CD4-positive, alpha-beta memory T cell (primary cell): ENCODE measurements at places on chromosomes 2 and 18.

DNA sequence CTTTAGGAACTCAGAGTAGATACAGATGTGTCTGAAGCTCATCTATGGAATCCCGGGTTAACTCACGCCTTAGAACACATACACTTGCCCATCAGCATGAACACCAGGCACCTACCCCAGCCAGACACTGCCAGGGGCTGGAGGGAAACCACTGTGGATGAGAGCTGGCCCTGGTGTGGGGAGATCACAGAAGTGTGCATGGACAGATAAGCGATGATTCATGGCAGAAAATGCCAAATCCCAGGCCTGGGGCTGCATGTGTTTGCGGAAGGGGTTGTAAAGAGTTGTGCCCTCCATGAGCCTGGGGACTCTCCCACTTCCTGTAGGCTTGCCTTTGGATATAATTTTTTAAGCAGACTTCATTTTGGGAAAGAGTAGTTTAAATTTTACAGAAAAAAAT, 193.4 kb downstream of the FHOD3 start:
- DNase-seq: no peak

DNA sequence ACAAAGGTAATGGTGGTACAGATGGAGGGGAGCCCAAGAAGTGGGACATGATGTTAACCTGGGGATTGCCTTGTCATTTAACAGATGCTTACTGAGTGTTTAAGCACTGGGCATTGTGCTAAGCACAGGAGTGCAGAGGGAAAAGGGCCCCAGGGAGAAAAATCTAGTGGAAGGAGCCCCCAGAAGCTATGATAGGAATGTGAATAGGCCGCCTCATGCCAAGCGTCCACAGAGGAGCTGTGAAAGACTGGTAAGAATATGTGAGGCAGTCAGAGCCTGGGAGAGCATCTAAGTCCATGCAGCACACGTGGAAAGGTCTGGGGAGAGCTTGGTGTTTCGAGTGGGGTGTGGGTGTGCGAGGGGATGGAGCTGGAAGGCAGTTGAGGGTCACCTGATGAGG, 5.5 kb downstream of the ZNF532 start:
- DNase-seq: no peak

DNA sequence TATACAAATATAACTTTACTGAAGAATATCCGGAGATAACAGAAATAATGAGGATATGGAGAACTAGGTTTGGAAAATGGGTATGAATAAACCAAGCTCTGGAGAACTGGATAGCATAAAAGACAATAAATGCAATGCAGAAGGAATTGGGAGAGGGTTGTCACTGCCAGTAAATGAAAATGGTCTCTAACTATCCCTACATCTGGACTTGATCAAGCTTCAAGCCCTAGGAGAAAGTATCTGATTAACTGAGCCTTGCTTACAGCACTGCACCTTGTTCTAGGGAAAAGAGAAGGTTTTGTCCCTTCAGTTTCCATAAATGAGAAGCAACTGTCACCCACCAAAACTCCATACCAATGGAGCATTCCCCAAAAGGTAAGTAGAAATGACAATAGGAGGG, 514.6 kb upstream of the ZEB2 start:
- DNase-seq: no peak

DNA sequence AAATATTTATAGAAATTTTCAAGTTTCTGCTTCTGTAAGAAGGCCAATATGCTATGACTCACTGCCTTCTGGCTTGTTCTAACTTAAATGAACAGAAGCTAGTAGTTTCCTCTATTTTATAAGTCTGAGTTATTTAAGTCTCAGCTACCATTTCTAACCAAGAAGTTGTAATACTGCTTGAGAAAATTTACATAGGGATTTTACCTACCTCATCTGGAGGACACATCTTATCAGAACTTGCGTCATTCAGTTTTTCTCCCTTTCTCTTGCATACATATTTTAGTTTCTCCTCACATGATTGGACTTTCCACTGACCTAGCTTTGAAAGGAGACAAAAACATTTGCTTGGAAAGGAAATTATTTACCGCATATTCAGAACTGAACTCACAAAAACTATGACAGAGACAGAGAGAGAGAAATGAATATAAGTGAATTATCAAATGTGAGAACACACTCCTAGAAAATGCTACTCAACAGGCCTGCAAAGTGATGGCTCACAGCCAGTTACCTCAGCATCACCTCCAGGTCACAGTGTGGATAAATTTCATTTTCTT, 81.1 kb upstream of the CD302 start:
- no peak for DNase-seq

DNA sequence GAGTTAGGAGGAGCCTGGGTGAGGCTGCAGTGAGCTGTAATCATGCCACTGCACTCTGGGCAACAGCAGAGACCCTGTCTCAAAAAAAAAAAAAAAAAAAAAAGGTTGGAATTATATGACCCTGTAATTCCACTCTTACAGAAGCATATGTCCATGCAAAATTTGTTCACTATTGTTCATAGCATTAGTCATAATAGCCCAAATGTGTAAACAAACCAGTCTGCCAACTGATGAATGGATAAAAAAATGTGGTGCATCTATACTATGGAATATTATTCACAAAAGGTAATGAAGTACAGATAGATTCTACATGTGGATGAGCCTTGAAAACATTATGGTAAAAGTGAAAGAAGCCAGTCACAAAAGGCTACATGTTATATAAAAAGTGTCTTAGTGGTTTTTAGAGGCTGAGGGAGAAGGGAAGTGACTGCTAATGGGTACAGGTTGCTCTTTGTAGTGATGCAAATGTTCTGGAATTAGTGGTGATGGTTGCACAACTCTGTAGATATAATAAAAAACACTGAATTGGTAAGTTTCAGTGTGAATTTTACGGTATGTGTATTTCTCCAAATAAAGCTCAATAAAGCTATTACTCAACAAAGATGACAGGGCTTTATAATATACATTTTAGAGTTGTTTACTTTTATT, 9.4 kb downstream of the COA5 start:
- DNase-seq: no peak

DNA sequence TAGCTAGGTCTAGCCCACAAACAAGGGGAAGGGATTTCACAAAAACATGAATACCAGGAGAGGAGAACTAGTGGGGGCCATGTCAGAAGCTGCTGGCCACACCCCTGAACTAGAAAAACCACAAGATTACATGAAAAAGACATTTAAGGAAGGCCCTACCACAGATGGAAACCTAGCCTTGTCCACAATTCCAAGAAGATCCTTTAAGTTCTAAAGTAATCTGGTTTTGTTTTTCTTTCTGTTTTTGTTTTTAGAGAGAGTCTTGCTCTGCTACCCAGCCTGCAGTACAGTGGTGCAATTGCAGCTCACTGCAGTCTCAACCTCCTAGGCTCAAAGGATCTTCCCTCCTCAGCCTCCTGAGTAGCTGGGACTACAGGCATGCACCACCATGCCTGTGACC, 34.2 kb upstream of the CAB39 start:
- no peak for DNase-seq

GRCh38 chr2:38483776-38484501, 106.9 kb upstream of the ATL2 start:
- DNase-seq: no peak

GRCh38 chr18:5207471-5208150, 10.6 kb upstream of the AKAIN1 start:
- DNase-seq: no peak

DNA sequence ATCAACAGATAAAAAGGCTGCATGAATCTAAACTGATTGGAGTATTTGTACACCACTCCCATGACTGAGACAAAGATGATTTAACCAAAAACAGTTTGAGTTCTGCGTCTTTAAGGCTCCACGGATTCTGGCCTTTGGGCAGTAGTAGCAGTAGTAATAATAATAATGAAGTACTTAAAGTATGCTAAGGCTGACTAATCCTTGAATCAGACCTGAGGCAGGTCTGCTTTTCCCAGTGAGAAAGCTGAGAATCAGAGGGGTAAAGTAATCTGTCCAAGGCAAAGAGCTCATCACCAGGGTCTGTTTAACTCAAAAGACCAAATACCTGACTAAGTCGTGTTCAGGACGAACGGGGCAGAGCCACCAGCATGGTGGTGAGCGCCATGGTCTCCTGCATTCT, 61.4 kb downstream of the ID2 start:
- no peak for DNase-seq

DNA sequence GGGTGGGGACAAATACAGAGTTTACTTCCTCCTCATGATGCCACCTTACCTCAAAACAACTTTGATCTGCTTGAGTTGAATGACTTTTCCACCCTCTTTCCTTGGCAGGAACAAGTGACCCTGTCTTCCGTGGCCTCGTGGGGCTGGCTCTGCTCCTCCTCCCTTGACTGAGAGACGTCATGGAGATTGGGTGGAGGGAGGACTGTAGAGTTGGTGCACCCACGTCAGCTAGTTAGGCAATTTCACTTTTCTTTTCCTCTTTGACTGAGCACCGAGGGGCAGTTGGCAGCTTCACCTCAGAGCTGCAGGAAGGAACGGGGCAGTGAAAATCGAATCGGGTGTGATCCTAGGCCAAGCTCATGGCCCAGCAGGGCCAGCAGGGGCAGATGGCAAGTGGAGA, at the start of gene SP140:
SP140 (plus strand) TSS at position 251 of the 400 bp plus-strand sequence; CDS start at position 360, 109 bp downstream.
- peak; percentile 90 for DNase-seq

DNA sequence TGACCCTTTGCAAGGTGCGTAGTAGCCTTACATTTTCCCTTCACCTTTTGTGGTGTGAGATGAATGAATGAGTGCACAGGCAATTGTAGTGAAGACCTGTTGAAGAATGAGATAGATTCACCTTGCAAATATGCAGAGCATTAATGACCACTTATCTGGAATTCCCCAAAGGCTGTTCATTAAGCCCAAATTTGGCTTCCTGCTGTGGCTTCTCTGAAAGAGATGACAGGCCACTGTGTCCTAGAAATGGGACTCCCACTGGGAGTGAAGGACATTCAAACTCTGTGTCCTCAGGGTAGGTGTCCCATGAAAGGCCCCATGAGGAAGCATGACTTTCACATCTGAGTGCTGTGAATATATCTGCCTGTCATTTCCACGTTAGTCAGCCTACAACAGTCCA, 1821.8 kb upstream of the PIK3C3 start:
- DNase-seq: no peak

DNA sequence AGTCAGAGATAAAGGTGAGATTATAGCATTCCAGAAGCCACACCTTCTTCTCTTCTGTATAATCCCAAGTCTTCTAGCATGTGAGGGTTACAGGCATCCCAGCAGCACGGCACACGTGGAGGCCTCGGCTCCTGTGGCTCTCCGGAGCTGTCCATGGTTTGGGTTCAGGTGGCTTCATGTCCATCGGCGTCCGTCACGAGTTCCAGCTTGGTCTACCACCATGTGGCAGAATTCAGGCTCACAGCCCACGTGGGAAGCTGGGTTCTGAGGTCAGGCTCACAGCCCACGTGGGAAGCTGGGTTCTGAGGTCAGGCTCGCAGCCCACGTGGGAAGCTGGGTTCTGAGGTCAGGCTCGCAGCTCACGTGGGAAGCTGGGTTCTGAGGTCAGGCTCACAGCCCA, 378.3 kb upstream of the SALL3 start:
- DNase-seq: no peak

GRCh38 chr18:29823671-29824070, 1218.9 kb downstream of the DSC3 start:
- DNase-seq: no peak

DNA sequence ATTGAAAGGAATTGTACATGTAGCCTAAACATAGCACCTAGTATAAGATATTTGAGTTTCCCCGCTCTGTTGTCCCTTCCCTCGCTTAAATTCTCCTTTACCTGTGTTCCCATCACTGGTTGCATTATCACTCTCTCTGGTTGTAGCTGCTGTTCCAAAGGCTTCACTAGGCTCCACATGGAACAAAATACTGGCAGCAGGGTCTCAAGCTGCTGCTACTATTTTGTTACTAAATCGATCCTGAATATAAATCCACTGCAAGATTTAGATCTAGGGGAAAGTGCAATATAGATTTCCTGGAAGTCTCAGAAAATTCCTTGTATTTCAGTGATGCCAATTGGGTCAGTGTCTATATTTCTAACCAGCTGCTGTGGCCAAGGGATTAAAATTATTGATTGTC, 443.5 kb downstream of the SATB2 start:
- no peak for DNase-seq

GRCh38 chr2:41934329-41934958, 113.4 kb upstream of the PKDCC start:
- DNase-seq: no peak

GRCh38 chr2:179107737-179108136, 57.8 kb upstream of the CCDC141 start:
- no peak for DNase-seq

GRCh38 chr2:177989029-177989885, 83.3 kb downstream of the PDE11A start:
- DNase-seq: no peak

- no peak for DNase-seq
Observed at GRCh38 chr2:18987592-18988073, 370.8 kb downstream of the OSR1 start.

- no peak for DNase-seq
Observed at GRCh38 chr18:37484983-37485834, 80.4 kb downstream of the CELF4 start.

DNA sequence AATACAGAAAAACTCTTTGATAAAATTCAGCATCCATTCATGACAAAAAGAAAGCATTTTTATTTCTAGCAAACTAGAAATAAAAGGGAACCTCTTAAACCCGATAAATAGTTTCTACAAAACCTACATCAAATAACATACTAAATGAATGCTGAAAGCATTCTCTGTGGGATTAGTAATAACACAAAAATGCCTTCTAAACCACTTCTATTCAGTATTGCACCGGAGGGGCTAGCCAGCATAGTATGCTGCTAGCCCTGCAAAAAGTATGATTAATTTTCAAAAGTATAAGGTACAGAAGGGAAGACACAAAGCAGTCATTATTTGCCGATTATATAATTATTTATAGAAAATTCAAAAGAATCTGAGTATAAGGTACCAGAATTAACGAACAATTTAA, 145.2 kb downstream of the DTNB start:
- no peak for DNase-seq

DNA sequence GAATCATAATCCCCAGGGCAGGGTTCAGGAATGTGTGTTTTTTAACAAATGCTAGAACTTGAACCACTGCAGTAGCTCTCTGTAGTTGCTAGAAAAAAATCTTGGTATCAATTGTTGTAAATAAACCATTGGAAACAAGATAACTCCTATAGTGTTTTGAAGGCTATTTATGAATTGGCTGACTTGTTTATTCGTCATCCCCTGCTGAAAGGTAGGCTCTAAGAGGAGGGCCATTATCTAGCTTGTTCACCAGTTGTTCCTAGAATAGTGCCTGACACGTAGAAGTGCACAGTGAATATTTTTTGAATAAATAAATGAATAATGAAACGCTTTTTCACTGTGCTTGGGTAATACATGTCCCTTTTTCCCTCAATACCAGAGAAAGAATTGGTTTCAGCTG, 211.4 kb downstream of the BABAM2 start:
- DNase-seq: no peak

- DNase-seq: no peak
Observed at GRCh38 chr2:237459226-237459625, 27.8 kb upstream of the MLPH start.

DNA sequence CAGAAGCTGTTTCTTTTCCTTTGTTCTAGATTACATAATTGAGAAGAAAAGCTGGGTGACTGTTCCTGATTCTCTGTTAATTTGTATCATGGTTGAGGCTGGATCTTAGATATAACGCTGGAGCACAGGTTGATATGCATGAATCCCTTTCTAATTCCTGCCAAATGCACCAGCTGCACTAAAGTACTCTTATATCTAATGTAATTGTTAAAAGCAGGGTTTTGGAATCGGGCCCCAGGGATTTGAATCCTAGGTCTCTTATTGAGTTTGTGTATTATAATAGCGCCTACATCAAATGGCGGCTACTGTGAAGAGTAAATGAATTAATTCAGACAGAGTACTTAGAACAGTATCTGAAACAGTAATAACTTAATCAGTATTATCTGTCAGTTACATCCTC, 80.4 kb downstream of the MC4R start:
- no peak for DNase-seq
